ENCODE measurements at places on chromosomes 3 and 15.
A peak's percentile ranks its signal among the peaks of the same experiment; 100 is the strongest.

DNA sequence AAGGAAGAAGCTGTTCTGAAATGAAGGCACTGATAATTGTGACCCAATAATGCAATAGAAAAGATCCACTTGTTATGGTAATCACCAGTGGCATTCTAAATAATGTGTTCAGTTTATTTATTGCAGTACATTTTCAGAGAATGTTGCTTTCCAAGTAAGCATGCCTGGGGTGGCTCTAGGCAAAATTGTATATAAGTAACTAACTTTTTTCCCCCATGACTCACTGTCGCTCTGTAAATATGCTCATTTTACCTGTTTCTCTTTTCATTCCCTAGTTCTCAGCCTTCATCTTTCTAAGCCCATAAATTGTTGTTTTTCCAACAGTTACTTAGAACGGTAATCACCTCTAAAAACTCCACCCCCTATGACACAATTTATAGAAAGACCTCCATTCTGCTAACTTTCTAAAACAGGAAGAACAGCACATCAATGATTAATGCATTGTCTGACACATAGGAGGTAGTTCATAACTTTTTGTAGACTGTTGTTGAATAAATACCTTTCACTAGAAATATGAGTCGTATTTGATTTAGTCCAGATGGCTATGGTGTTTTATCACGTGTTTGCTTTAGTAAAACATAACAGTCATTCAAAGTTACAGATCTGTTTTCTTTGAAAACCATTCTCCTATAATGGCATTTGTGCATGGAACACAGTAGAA is 143.1 kb downstream of the LSAMP start:
- no peak for DNase-seq

GRCh38 chr3:52238761-52239701 is at the start of gene TWF2:
Gene TWF2 (minus strand): TSS chr3:52239158. CDS start chr3:52239016, 142 bp downstream.
- DNase-seq = peak; percentile 82

DNA sequence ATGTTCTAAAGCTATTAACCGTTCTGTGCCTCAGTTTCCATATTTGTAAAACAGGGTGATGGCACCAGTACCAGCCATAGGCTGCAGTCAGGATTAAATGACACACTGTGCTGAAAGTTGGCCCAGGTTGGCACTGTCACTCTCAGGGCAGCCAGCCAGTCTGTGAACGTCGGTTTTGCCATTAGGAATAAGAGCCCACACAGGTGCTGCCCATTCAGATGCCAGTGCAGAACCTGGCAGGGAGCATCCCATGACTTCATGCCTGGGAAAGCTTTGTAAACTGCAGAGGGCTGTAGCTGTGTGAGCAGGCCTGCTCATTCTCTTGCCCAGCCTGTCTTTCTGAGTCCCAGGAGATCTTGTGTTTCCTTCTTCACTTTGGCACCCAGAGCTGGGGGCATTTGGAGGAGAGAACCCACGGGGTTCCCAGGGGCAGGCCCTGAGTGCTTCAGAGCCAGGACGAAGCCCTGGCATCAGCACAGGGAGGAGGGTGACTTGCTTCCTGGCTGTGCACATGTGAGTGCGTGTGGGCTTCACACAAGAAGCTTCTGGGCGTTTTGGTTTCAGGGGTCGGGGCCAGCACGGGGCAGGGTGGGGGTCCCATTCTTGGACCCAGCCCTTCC is 46.9 kb downstream of the ZNF710 start:
- no peak for DNase-seq

GRCh38 chr15:60135961-60136360 is 131.8 kb downstream of the FOXB1 start:
- no peak for DNase-seq

GRCh38 chr15:84982301-84982920 is 755 bp downstream of the PDE8A start:
- DNase-seq = peak; percentile 49

DNA sequence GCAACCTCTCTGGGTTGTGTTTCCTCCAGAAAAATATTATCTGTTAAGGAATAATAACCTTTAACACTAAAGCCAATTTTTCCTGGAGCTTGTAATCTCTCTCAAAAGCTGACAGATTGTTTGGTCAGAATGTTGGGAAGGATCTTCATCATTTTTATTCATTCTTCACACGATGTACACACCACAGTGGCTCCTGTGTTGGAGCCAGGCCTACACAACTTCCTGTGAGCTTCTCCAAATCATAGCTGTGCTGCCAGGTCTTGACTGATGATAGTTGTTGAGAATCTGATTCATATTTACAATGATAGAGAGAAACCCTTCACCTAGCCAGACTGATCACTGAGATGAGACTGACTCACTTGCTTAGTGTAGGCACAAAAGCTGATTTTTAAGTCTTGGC is 151.0 kb upstream of the ROBO2 start:
- no peak for DNase-seq

- DNase-seq = no peak
These were observed 40.5 kb downstream of the EXOG start for GRCh38 chr3:38536671-38537070.

DNA sequence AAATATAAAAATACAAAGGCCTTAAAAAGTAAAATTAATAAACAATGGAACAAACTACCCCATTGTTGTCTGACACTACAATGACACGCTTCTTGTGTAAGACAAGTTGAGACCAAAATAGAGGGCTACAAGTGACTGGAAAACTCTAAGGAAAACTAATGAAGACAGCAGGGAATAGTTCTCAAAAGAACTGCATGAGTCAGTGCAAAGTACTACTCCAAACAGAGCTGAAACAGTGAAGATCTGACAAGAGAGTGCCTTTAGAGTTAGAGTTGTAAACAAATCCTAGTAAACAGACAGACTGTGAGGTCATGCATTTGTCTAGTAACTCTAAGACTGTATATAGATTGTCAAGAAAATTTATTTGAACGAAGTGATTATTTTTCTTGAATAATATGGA is 233.9 kb downstream of the BBX start:
- no peak for DNase-seq

- DNase-seq = no peak
These were observed 145.5 kb upstream of the UMPS start for GRCh38 chr3:124584552-124585391.

GRCh38 chr15:63240109-63240508 is 37.3 kb upstream of the APH1B start:
- no peak for DNase-seq

GRCh38 chr15:50335251-50335650 is 19.7 kb downstream of the GABPB1 start:
- no peak for DNase-seq

DNA sequence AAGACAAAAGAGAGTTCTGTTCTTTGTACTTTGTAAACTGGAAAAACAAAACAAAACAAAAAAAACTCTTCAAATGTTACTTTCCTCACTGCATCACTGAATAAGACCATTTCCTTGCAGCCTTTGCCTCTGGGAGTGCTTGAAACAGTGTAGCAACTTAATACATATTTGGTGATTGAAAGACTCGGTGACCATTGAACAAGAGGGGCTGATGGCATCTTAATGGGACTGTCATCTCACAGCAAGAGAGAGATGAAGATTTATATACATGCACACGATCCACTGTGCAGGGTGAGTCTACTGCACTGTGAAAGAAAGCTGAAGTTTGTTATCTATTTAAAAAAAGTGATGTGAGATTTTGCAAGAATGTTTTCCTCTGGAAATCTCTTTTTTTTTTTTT is 111.9 kb upstream of the KLHL25 start:
- no peak for DNase-seq

DNA sequence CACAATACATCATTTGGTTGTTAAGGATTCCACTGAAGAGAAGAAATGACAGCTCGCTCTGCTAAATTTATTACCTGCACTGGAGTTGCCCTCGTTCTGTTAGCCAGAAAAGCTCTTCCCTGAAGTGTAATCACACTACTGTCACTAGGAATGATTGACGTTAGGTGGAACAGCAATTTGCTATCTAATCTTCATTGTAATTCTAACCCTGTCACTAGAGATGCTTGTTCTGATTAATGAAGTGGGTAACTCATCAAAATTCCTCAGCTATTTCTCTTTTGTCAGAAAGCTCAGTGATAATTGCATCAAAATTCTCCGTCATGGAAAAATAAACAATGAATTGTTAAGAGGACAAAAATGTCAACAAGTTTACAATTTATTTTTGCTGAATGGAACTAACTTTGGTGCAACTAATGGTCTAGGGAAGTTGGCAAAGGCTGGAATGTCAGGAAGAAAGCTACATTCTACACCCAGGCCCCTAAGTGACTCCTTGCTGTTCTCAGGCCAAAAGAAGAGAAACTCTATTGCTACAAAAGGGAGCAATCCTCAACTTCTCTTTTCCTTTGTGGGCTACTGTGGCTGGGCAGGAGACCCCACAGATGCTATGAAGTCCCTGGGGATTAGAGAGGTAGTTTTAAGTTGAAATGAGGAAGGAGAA is 34.1 kb downstream of the CCDC191 start:
- DNase-seq = no peak

GRCh38 chr15:101449471-101450402 is 39.8 kb downstream of the PCSK6 start:
- no peak for DNase-seq

DNA sequence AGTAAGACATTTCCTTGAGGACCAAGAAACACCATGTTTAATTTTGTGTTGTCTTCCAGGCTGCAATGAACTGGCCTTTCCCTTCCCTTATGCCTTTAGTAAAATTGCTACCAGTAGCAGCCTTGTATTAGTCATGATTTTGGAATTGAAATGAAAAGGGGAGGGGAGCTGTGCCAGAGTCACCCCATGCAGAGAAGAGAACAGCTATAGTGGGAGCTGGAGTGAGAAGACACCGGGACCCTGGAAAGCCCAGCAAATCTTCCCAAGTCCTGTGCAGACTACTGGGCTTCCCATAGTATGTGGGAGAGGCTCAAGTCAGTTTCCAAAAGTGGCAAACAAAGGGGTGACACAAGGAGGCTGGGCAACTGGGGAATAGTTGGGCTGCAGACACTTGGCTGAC is 178.5 kb downstream of the NR1D2 start:
- DNase-seq = no peak

- DNase-seq = no peak
These were observed 182.2 kb upstream of the IL12A start for GRCh38 chr3:159806412-159806811.

GRCh38 chr15:98951493-98952320 is 55.9 kb downstream of the PGPEP1L start:
- DNase-seq = no peak

GRCh38 chr3:73658227-73658626 is 33.5 kb upstream of the PDZRN3 start:
- DNase-seq = no peak

GRCh38 chr3:190321789-190322603 is at the start of gene CLDN1:
Gene CLDN1 (minus strand): TSS chr3:190322446. CDS start chr3:190322206, 240 bp downstream.
- DNase-seq = peak; percentile 68

DNA sequence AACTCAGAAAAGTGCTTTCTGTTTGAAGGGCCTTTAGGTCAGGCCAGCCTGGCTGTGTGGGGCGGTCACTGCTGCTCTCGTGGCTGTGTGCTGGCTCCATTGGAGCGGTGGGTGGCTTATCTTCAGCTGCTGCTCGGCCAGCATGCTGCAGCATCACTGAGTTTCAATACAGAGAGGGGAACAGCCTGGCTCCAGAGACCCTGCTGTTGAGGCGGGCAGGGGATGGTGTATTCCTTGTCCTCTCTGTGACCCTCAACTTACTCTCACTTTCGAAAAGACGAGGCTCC is 248.5 kb upstream of the ONECUT1 start:
- DNase-seq = no peak

DNA sequence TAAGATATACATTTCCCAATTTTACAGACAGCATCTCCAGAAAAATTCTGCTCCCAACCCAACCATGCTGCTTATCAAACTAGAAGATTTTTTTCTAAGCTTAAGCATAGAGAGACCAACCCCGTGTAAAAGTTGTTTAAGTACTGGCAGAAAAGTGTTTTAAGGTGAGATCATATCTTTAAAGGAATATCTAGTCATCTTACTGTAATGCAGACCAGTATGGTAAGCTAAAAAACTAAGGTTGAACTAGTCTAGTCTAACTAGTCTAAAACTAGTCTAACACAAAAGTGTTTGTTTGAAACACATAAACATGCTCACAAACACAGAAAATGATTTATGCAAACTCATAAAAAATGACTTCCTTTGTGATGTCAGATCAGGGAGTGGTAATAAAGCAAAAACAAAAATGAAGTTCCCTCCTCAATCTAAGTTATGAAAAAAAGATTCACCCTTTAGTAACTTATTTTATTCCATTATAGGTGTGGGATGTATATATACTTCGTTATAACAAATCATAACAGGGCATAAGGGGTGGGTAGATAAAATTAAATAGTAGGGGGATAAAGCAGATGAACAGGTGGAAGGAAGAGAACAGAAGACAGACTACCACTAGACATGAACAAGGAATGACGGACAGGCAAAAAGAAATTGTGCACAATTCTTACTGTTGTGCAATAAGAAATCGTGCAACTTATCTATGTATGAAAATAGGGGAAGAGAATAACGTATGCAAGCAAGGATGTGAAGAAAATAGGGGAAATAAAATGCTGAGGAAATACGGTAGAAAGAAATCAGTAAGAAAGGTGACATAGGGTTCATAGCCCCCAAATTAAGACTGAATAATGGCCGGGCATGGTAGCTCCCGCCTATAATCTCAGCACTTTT is 10.0 kb downstream of the MYO5A start:
- no peak for DNase-seq

GRCh38 chr3:171218069-171218468 is 191.5 kb upstream of the SLC2A2 start:
- DNase-seq = no peak

GRCh38 chr3:115226844-115227445 is 79.9 kb upstream of the ZBTB20 start:
- DNase-seq = no peak

DNA sequence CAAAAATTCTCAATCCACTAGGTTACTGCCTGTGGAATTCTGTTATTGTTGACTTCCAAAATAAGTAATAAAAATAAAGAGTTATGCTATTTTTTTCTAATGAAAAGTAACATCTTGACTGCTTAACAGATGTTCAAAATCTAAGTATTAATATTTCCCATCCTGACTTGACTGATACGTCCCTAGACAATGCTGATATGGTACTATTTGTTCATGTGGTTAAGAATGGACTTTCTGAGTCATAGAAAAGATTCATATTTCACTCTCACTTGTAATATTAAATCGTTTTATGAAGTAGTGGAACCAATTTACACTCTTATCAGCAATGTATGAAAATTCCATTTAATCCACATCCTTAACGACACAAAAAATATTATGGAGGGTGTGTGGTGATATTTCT is 104.8 kb upstream of the PLSCR5 start:
- no peak for DNase-seq

- DNase-seq = no peak
These were observed 381.1 kb upstream of the CNTN4 start for GRCh38 chr3:1717524-1717923.

GRCh38 chr15:89091627-89092220 is 3.5 kb downstream of the ABHD2 start:
- no peak for DNase-seq

- DNase-seq = no peak
These were observed 117.5 kb downstream of the EEFSEC start for GRCh38 chr3:128270559-128271492.

DNA sequence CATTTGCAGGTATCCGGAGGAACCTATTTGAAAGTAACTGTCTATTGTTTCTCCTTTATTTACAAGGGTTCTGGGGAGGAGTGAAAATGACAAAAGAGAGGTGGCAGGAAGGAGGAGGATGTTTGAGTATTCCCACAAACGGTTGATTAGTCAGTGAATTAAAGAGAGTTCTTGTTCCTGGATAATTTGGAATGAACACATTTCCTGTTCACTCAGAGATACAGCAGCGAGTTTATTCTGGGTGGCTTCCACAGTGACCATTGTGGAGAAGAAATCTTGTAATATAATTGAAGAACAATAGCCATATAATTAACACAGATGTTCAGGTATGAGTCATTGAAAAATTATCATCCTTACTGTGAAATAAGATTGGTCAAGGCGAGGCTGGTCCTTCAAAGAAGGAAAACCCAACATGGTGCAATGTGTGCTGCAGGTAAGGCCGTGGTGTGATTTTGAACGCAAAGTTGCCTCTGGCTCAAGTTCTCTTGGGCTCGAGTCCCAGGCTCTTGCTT is 77.3 kb downstream of the NFKBIZ start:
- DNase-seq = no peak

All from T-helper 2 cell (primary cell).